A673 (cell line): ENCODE measurements at places on chromosomes 12 and 14. TPM values are rescaled to one million over a fixed set of nuclear protein-coding genes. Genes with fewer than 3 reads are reported as not detected.

Gene MYO1H
- total RNA-seq: not detected in 2 replicates

- DNase-seq: no peak
These were observed 236.2 kb upstream of the FLRT2 start for GRCh38 chr14:85293612-85294234.

GRCh38 chr12:4445156-4446101, at the start of gene FGF6:
Gene FGF6, minus strand, starts transcription at chr12:4445815. Its CDS starts 245 bp downstream, at chr12:4445570.
- DNase-seq: no peak

DNA sequence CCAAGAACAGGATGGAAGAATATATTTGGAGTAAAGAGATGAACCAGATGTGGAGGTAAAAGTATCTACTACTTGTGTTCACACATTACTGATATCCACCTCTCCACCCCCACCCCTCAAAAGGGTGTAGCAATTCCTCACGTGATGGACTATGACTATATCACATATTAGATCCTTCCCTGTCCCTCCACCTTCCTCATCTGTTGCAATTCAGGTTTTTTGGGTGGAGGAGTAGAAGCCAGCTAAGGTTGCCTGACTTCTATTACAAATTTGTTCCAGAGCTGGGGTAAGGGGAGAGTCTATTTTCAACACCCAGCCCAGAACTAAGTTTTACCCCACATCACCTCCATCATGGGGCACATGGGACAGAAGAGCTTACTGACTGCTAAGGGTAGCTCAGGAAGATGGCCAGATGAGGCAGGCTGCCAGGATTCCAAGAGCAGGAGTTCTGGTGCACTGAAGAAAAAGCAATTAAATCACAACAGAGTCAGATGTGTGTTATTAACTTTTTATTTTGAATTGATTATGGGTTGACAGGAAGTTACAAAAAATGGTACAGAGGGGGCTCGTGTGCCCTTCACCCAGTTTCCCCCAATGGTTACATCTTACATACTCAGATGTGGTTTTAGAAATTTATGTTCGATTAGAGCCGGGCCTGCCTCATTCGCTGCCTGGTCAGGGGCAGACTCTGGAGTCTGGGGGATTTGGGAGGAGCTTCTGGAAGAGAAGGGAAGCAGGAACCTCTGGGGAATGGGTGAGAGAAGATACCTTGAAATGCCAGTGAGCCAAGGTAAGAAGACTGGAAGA, 2.1 kb downstream of the RNASE13 start:
- DNase-seq: no peak

DNA sequence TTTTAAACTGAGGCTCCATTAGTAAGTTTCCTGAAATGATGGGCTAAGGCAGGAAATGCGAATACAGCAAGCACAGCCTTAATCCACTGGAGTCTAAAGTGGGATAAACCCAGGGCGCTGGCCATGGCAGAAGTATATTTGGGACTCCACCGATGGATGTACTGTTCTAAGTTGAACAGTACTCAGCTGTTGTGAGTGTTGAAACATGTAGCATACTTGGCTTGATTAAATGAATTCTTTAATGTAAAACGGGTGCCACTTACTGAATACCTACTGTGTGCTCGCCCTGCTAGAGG, 996 bp downstream of the SSPN start:
- DNase-seq: no peak

DNA sequence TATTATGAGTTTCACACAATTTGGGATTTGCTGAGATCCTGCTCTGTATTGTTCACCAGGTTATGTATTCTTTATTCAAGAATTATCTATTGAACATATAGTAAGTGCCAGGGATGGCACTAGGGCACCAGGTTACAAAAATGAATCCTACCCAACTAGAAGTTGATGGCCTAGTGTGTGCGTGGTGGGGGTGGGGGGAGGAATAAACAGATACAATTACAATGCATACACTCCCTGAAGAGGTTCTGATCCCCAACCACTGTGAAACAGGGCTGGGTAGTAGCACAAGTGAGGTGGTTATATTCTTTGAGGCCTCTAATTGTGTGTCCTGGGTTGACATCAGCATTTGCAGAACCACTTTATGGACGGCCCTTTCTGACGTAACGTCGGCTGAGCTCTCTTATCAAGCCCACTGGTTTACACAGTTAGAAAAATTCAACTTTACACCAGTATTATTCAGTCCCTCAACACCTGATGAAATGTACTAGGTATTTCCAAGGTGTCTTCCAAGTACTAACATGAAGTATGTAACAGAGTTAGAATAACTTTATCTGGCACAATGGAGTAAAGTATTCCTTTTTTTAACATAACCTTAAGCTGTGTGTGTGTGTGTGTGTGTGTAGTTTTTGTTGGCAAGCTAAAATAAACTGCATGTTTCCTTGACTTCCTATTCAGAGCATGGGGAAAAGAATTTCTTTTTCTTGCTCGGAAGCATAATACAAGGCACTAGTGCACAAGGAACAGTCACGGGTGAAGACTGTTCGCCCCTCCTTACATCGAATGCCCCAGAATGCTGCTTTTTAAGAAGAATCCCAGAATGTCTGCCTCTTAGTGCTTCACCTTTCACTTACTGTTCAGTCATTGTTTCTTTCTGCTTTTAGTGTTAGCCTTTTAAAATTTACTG, 8.1 kb upstream of the GLRX5 start:
- no peak for DNase-seq

DNA sequence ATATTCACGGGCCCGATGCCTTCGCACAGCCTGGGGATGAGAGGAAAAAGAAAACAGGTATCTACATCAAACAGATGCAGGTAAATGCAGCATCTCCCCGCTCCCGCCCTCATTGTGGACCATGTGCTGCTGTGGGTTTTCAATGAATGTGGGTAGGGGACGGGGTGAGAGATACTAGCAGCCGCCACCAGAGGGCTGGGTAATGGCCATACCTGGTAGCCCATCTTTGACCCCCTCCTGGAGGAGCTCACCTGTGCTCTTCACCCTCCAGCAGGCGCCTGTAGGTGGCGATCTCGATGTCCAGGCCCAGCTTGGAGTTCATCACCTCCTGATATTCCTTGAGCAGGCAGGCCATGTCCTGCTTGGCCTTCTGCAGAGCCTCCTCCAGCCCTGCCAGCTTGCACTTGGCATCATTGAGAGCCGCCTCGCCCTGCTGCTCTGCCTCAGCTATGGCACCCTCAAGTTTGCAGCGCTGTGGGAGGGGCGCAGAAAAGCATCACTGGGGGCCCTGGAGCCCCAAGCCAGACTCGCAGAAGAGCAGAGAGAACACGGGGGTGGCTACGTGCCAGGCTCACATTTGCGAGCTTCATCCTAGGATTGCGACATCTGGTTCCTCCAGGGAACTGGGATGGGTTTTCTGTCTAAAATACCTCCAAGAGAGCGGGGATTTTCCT, 10.2 kb downstream of the KRT82 start:
- no peak for DNase-seq

Gene CRIP2
- 154 and 192 TPM in 2 replicates for total RNA-seq

- no peak for DNase-seq
These were observed 42.6 kb upstream of the TBX5 start for GRCh38 chr12:114448618-114448933.
